Activated naive CD4-positive, alpha-beta T cell treated with anti-CD3 and anti-CD28 coated beads, Interleukin-2, amount 10 ng/mL, durations not matched to agents 7 days and 5 days (primary cell): ENCODE measurements at places on chromosomes 4 and X.
A peak's percentile ranks its signal among the peaks of the same experiment; 100 is the strongest.

GRCh38 chr4:47744253-47744652 is 93.6 kb downstream of the CORIN start:
- DNase-seq: no peak

- DNase-seq: no peak
Measured at GRCh38 chr4:184344899-184345572, 127.4 kb upstream of the ENPP6 start.

GRCh38 chrX:80537096-80537495 is 116.8 kb downstream of the TENT5D start:
- DNase-seq: no peak

GRCh38 chr4:71338846-71339593 is at the start of gene SLC4A4:
Gene SLC4A4, plus strand, starts transcription at chr4:71339020.
- DNase-seq: no peak

DNA sequence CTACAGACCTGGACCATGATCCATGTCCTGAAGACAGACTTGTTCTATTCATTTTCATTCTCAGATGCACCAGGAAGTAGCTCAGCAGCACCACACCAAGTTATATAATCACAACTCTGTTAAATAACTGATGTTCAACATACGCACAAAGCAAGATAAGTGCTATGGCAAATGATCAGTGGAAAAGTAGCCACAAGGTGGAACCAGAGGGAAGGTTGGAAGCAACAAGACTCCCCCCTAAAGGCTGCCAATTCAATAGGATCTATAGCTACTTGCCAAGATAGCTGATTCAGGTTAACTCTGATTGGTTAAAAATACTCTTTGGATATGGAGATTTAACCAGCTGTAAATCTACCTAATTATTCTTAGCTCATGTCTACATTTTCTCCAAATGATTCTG is 23.7 kb upstream of the FAM47B start:
- DNase-seq: no peak

DNA sequence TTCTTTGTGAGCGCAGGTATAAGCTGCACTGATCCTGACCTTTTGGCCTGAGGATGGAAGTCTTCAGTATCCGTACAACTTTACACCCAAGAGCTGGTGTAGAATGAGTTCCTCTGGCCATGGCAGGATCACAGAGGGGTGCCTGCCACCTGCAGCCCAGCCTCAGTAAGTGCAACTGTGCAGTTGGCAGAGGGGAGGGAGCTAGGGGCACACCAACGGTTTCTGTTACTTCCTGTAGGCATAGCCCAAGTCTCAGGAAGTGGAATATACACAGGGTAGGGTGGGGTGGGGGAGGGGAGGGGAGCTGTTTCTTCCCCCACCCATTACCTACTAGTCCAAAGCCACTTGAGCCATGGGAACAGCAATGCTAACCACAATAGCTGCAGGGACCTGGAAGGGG is 85.4 kb upstream of the GBA3 start:
- DNase-seq: peak; percentile 61

- no peak for DNase-seq
Measured at GRCh38 chr4:2337896-2338295, 76.0 kb upstream of the MXD4 start.

DNA sequence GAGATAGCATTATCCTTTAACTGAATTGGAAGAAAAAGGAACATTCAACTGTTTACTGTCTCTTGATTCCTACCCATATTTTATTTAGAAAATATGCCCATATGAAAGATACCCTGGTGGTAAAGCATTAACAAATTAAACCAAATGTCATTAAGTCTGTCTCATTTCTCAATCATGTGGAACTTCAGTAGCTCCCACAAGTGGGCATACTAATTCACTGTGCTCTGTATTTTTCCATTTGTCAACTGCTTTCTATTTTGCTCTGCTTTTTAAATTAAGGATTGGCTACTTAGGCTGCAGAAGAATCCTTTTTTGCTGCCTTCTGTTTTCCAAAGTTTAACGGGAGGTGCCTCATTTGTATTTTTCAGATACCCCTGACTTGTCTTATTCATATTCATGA is 77.2 kb downstream of the DDIT4L start:
- no peak for DNase-seq

- no peak for DNase-seq
Measured at GRCh38 chr4:167883266-167883665, 209.1 kb upstream of the ANXA10 start.

GRCh38 chr4:163484906-163485305 is 9.6 kb upstream of the TMA16 start:
- peak; percentile 71 for DNase-seq

- DNase-seq: no peak
Measured at GRCh38 chr4:109708990-109709389, 5.7 kb upstream of the CASP6 start.

DNA sequence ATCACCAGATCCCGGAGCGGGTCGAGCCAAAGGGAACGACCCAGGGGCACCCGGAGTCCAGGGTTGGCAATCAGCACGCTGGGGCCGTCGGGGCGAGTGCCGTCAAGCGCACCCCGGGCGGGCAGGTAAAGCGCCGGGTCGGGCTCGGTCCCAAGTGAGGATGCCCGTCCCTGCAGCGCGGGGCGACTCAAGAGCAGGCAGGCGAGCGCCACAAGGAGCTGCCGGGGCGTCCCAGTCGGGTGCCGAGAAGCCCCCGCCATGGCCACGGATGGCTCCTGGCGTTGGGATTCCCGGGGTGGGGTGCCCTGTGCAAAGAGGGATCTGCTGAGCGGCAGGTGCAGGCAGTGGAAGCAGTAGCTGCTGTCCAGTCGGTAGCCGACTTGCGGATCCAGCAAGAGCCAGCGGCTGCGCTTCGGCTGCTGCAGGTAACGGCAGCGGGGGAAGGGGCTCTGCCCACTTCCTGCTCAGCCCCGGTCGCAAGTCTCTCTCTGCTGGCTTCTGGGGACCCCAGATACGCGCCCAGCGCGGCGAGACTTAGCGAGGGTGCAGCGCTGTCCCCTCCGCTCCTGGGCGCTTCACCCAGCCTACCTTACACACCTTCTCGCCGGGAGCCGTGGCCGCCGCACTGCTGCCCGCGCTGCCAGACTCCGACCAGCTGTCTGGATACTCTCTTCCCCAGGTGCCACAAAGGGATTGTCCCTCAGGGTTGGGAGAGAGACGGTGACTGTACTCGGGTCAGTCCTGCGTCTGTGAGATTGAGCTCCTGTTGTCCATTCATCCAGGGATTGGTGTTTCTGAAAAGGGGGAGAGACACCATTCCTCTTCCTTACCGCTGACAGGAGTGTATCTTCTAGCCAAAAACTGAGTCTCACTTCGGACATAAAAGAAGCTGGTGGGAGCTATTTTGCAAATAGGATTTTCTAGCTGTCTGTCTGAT is at the start of gene FREM3:
Gene FREM3, minus strand, starts transcription at position 260 of the 937 bp plus-strand sequence. Its CDS starts 0 bp downstream, at position 260.
- DNase-seq: peak; percentile 24

- no peak for DNase-seq
Measured at GRCh38 chrX:50114113-50114512, 86.7 kb downstream of the AKAP4 start.

GRCh38 chr4:140257461-140258305 is 103.7 kb upstream of the MAML3 start:
- DNase-seq: no peak

GRCh38 chrX:25207803-25208475 is 192.2 kb upstream of the ARX start:
- DNase-seq: no peak

- DNase-seq: no peak
Measured at GRCh38 chr4:85966373-85966772, 393.5 kb downstream of the MAPK10 start.

DNA sequence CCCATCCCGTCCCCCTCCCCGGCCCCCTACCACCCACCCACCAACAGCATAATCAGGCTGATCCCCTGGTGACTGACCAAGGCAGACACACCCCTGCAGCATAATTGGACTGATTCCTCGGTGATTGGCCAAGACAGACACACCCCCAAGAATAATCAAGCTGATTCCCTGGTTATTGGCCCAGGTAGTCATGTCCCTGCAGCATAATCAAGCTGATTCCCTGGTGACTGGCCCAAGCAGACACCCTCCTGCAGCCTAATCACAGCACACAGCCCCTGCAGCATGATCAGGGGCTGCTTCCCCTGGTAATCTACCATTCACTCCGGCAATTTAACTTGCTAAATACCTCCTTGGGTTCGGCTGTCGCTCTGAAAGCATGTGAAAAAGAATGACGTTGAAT is 47.5 kb upstream of the STS start:
- no peak for DNase-seq

DNA sequence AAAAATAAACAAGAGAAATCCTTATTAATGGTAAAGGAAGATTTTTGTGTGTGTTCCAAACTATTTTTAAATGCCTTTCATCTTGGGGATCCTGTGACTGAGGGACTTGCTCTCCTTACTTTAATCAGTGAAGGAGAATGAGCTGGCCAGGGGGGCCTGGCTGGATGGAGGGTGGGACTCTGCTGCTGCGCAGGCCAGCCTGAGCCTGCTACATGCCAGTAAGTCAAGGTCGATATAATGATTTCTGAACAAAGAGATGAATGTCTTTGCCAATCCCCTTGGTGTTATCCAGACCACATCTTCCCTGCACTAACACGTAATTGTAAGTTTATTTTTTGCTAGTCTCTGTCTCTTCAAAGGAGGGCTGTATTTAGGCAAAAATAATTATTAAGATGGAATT is 1679.2 kb upstream of the TENM3 start:
- no peak for DNase-seq

- no peak for DNase-seq
Measured at GRCh38 chr4:169260217-169260866, 10.4 kb downstream of the SH3RF1 start.

- DNase-seq: peak; percentile 23
Measured at GRCh38 chr4:150010525-150011126, 67.6 kb upstream of the DCLK2 start.

- DNase-seq: no peak
Measured at GRCh38 chr4:104508224-104508623, 13.5 kb upstream of the CXXC4 start.

- DNase-seq: no peak
Measured at GRCh38 chrX:77502951-77503525, 55.8 kb downstream of the FGF16 start.

DNA sequence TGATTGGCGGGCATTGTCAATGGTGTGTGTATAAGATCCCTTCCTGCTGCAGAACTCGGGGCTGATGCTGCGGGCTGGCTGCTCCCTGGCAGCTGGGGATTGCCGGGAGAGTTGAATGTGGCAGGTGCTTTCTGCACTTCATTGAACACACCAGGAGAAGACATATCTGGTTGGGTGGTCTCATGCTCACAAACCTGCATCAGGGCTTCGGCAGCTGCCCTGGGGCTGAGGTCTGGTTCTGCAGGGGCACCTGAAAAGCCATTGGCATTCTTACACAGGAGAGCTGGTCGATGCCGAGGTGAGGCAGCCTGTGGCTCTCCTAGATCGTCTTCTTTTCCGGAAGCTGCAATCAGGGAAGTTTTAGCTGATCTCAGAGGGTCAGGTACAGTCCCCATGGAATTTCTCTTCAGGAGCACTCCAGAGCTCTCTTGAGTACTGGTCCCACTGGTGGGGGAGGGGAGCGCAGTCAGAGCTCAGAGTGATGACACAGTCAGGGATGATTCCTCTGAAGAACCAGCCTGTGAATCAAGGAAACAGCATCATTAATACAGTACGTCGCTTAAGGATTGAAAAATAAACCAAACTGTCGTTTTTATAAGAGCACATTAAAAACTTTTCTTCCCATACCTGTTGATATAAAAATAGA is 57.8 kb downstream of the GPRIN3 start:
- no peak for DNase-seq

DNA sequence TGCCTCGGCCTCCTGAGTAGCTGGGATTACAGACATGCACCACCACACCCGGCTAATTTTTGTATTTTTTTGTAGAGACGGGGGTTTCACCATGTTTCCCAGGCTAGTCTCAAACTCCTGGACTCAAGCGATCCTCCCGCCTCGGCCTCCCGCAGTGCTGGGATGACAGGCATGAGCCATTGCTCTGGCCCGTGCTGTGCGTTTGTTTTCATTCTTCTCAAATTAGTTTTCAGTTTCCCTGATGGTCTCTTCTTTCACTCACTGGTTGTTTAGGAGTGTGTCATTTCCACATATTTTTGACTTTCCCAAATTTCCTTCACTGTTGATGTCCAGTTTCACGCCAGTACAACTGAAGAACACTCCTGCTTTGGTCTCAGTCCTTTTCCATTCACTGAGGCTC is 31.8 kb downstream of the SH3TC1 start:
- no peak for DNase-seq
